ENCODE measurements at places on chromosomes 5 and 9.
A peak's percentile ranks its signal among the peaks of the same experiment; 100 is the strongest.

DNA sequence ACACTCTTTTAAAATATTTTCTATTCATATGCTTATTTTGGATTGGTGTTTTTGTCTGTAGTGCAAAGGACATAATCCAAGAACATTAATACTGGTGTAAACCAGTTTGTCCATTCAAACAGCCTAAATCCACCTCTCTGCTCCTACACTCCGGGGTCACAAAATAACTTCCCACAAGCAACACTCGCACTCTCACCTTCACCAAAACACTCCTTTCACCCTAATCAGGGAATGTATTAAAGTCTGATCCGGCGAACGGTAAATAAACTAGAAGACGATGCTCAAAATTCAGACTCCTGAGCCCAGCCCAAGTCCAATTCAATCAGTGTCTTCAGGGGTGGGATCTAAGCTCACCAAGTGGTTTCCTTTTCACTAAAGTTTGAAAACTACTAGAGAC lies 649 bp downstream of the AP3B1 start:
- DNase-seq, result peak; percentile 34

GRCh38 chr5:43514471-43514815 lies 505 bp downstream of the C5orf34 start:
- DNase-seq, result peak; percentile 83

DNA sequence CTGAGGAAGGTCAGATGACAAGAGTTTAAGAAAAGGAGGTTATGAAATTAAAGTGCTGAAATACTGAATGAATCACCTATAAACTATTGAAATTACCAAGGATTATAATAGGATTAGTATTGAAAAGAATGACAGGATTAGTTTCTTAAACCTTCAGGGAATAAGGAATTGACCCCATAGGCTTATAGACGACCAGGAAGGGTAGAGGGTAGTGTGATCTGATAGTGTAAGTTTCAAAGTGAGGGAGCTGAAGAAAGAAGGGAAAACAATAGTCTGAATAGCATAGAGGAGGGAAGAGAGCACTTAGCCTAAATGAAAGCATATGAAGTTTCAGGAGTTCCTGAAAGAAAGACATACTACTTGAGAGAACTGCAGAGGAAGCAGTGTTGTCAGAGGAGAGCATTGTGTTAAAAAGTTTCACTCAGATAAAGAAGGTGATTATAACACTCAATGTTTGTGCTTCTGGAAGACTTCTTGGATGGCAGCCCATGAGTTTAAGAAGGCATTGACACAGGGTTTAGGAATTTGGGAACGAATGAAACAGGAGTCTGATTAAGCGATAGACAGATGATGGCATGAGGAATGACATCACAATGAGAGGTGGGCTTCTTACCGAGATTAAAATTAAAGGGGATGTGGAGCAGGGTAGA lies 557.9 kb upstream of the GRAMD2B start:
- DNase-seq, result no peak

- no peak for DNase-seq
These were observed 30.4 kb downstream of the HTR1A start for GRCh38 chr5:63931836-63932235.

GRCh38 chr9:114930056-114930812 lies at the start of gene TNFSF8:
Gene TNFSF8, minus strand, starts transcription at chr9:114930591. Its CDS starts 288 bp downstream, at chr9:114930303.
- no peak for DNase-seq

- no peak for DNase-seq
These were observed 10.9 kb downstream of the HK3 start for GRCh38 chr5:176888016-176888864.

DNA sequence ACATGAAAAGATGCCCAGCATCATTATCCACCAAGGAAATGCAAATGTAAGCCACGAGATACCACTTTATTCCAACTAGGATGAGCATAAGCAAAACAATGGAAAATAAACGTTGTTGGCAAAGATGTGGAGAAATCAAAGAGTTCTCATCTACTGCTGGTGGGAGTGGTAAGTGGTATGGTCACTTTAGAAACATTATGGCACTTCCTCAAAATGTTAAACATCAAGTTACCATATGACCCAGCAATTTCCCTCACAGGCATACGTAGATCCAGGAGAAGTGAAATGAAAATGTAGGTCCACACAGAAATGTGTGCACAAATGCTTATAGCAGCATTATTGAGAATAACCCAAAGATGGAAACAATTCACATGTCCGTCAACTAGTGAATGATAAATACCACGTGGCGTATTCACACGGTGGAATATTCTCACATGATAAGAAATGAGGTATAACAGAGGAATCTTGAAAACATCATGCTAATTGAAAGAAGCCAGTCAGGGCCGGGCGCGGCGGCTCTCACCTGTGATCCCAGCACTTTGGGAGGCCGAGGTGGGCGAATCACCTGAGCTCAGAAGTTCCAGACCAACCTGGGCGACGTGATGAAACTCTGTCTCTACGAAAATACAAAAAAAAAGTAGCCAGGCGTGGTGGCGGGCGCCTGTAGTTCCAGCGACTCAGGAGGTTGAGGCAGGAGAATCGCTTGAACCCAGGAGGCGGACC lies 16.4 kb upstream of the FLT4 start:
- no peak for DNase-seq

DNA sequence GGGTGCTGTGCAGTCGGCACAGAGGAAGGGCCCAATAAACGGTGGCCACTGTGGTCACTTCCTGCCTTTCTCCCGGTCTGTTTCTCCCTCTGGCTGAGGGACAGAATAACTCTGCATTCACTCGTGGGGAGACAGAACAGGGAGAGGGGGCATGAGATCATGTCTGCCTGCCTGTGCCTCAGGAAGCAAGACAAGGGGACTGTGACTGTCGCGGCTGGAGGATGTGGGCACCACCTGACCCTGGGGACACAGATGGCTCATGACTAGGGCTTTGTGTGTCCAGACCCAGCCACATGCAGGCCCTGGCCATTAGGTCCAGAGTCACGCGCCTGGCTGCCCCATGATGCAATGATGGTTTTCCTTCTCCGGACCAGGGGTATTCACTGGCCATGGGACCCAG lies 5.8 kb downstream of the TRUB2 start:
- DNase-seq, result no peak

DNA sequence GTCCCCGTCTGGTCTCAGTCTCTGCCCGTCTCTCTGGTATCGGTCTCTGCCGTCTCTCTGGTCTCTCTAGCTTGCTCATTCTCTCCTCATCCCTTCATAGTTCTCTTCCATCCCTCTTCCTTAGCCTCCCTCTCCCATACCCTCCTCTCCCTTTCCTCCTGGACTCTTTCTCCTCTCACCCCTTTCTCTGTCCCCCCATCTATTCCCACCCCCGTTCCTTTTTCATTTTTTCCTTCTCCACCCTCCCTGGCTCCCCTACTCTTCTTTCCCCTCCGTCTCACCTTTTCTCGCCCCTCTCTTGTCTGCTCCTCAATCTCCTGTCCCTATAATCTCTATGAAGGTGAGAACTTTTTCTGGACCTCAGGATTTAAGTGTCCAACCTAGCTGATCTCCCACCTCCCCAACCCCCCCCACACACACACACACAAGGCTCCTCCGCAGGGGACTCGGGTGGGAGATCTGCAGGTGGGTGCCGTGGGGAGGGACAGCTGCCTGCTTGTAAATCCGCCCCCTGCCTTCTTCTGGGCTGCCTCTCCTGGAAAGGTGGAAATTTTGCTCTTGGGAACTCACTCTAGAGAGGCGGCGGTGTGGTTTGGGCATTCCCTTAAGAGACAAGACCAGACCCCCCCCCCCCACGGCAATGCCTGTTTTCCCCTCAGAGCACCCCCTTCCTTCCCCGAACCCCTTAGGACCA lies 953 bp downstream of the UBE2QL1 start:
- no peak for DNase-seq

- DNase-seq, result peak; percentile 58
These were observed 1290.0 kb downstream of the EFNA5 start for GRCh38 chr5:106380736-106381135.

DNA sequence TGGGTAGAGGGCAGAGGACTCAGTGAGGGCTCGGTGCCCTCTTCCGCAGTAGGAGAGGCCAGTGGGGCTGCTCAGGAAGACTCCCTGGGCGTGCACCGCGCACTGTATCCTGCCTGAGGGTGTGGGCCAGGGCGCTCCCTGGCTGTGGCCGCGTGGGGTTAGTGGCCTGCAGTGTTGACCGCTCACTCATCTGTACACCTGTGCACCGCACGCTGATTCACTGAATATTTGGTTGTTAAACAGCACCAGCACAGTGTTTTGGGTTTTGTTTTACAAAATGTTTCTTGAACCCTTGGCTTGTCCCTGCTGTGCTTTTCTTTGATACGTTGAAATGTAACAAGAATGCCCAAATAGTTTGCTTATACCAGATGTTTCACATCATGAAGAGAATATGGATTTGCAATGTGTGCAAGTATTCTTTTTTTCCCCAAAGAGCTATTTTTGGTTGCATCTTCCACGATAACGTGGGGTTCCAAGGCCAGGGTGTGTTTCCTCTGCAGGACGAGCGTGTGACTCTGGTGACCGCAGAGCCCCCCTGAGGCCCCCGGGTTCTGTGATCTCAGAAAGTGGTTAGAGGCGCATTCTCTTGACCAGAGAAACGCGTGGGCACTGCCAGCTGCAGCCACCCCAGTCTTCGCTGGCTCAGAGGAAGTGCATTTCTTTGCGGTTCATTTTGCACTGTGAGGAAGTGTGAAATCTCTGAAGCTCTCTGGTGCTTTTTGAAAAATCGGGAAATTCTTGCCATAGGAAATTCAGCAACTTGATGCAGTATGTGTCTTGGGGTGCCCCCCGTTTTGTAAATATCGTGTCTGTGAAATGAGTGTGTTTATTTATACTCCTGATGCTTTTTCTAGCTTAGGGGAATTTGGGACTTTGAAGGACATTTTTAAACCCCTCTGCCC lies 46.9 kb downstream of the AHRR start:
- peak; percentile 92 for DNase-seq

- no peak for DNase-seq
These were observed 22.4 kb upstream of the FREM1 start for GRCh38 chr9:14932641-14933040.

- DNase-seq, result no peak
These were observed 98.1 kb upstream of the TUT7 start for GRCh38 chr9:86452201-86452828.

GRCh38 chr5:180074462-180074861 lies 2.9 kb upstream of the RNF130 start:
- no peak for DNase-seq

DNA sequence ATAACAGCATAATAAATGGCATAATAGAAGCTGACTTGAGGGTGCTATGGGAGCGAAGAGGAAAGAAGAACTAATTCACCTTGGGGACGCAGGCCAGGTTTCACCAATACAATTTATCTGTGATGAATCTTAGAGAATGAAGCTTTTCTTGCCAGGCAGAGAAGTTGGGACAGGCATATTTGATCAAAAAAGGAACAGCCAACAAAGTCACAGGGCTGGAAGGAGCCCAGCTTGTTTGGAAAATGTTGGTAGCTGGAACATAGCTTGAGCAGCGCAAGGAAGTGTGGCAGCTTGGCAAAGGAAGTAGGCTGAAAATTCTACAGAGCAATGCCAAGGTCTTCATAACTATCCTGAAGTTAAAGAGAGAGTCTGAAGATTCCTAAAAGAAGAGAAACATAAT lies 181.5 kb upstream of the OR13F1 start:
- no peak for DNase-seq
